ENCODE measurements at places on chromosomes 7 and 10.

DNA sequence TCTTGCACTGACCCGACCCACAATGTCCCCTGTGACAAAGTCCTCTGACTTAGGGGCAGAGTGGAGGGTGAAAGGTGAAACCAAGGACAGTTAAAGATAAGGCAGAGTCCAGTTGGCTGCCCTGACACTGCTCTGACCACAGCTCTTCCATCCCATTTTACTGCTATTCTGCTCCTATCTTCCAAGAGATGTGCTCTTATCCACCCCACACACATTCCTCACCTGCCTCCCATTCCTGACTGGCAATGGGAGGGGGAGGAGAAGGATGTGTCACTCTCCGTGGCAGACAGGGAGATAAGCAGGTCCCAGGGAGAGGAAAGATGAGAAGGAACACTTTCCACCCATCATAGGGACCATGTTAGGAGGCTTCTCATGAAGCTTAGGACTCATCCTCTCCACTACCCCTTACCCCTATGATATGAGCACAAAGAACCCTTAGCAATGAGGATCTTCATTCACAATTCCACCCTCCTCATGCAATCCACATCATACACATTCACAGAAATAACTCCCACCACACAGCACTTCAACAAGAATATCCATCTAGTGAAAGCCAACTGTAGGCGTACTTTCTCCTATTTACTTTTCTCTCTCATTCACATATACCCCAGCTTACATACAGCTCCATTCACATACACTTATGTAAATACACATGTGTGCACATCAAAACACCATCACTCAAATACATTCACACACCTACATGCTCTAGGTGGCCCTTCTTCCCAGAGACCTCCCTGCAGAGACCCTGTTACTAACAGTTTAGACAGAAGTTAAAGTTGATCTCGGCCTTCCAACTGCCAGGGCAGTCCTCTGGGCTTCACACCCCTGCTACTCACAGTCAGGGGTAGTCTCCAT lies 6.6 kb downstream of the SYNPO2L start:
- no peak for DNase-seq

- no peak for DNase-seq
Observed at GRCh38 chr10:99834410-99834809, 52.0 kb downstream of the ABCC2 start.

DNA sequence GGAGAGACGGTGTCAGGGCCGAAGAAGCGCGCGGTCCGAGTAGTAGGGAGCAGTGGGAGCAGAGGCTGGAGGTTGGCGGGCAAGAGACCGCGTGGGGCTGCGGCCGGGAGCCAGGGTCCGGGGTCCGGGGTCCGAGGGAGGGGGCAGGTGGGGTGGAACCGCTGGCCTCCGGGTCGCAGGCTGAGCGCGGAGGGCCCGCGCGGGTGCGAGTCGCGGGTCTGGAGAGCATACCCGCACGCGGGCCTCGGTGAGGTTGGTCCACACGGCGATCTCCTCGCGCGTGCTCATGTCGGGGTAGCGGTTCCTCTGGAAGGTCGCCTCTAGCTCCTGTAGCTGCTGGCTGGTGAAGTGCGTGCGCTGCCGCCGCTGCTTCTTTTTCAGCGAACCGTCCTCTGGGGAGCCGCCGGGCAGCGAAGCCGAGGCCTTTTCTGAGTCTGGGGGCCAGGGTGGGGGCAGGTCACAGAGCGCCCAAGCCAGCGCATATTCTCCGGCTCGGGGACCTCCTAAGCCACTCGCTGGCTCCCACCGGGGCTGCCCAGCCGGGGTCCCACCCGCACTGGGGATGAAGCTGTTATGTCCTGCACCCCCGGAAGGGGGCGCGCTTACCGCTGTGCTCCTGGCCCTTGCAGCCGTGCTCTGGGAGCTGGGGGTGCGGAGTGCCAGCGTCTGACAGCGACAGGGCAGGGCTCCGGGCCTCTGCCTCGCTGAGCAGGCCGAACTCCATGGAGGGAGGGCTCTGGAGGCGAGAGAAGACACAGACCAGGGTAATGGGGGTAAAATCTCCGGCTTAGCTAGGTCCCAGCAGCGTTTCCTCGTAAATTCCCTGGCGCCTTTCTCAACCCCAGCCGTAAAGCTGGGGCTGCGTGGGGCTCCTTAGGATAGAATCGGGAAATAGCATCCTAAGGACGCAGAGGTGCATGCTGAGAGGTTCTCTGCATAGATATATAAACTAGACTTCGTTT lies 5.5 kb downstream of the ELOVL3 start:
- DNase-seq: peak; percentile 64

DNA sequence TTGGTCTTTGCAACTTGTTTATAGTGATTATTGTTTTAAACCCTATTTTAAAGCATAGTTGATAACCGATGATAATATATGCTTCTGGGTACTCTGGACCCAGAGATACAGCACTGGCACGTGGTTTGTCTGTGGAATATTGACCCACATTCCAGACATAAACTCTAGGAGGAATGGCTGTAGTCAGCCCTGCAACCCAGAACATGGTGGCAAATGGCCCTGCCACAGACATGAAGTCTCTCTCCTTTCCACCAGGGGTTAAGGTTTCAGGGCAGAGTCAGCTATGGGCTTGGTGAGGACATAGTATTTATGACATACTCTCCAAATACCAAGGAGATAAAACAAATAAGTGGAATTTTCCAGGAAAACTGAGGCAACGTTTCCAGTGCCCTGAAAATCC lies 83.6 kb downstream of the NAMPT start:
- DNase-seq: no peak

DNA sequence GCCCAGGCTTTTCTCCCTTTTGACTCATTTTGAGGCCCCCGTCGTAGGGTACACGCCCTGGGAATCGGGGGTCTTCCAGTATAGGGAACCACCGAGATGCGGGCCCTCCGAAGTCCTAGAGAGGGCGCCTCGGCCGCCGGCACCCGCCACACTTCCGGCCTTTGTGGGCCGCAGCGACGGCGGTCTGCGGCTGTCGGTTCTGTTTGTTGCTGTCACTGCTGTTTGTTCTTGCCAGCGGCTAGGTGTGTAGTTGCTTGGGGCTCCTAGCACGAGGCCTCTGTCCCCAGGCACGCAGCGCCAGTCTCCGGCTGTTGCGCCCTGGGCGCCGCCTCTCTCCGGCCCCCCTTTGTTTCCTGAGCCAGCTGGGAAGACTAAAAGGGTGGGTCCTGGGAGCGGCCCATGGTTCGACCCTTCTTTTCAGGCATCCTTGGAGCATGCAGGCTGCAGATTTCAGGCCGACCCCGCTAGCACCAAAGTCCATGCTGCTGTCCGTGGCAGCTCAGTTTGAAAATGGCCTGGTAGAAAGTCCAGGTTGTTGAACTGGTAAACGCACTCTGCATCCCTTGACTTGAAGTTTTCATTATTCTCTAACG lies 17.8 kb upstream of the ZKSCAN1 start:
- peak; percentile 47 for DNase-seq

- DNase-seq: no peak
Observed at GRCh38 chr7:48004032-48004431, 24.6 kb upstream of the HUS1 start.

GRCh38 chr10:116685807-116686206 lies 56.6 kb downstream of the HSPA12A start:
- DNase-seq: no peak

GRCh38 chr7:112411186-112411795 lies 39.0 kb upstream of the IFRD1 start:
- no peak for DNase-seq

All from activated CD4-positive, alpha-beta T cell treated with anti-CD3 and anti-CD28 coated beads for 4 hours (primary cell).